ENCODE measurements at places on chromosomes 13 and 19.

DNA sequence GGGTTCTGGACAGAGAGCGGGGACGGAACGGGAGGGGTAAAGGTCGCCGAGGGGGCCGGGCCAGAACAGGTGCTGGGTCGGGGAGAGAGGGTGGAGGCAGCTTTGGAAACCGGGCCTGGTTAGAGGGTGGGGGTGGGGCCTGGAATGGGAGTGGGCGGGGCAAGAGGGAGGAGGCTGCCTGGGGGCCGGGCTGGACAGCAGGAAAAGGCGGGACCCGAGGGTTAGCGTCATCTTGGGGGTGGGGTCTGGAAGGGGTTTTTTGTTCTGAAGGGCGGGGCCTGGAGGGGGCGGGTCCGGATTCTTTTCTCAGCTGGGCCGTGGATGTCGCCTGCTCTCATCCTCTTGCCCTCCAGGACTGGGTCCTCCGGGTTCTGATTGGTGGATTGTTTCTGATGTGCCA is 4.3 kb upstream of the ZNF813 start:
- no peak for DNase-seq

DNA sequence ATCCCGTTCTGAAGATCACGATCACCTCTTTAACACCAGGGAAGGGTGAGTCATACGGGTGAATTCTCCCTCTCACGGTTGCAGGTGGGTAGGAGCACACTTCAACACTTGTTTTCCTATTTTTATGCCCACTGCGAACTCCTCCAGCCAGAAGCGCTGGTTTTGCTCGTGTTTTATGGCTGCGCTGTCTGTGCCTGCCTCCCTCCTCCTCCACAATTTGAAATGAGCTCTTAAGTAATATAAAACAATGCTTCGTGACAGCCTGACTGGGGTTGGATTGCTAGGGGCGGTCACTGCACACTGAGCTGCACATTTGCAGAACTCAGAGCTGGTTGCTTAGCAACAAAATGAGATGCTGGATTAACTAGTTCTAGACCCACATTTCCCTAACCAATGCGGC is 12.9 kb downstream of the CCDC70 start:
- DNase-seq = no peak

GRCh38 chr13:31929031-31929770 is 102.4 kb upstream of the FRY start:
- no peak for DNase-seq

DNA sequence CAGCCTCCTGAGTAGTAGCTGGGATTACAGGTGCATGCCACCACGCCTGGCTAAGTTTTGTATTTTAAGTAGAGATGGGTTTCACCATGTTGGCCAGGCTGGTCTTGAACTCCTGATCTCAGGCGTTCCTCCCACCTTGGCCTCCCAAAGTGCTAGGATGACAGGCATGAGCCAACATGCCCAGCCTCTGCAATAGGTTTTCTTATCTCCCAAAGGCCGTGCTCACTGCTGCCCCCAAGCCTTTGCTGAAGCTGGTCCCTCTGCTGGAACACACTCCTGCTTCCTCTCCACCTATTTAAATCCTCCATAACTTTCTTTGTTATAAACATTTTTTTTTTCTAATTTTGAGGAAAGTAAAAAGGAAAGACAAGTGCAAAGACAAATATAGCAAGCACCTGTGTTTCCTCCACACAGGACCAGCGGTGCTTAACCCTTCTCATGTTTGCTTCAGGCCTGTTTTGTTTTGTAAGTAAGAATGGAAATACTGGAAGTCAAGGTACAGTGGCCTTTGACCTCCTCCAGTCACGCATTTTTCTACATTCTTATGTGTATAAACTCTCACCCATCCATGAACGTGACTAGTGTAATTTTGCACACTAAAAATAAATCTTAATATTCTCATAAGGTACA is 14.5 kb upstream of the TNFAIP8L1 start:
- DNase-seq = no peak

DNA sequence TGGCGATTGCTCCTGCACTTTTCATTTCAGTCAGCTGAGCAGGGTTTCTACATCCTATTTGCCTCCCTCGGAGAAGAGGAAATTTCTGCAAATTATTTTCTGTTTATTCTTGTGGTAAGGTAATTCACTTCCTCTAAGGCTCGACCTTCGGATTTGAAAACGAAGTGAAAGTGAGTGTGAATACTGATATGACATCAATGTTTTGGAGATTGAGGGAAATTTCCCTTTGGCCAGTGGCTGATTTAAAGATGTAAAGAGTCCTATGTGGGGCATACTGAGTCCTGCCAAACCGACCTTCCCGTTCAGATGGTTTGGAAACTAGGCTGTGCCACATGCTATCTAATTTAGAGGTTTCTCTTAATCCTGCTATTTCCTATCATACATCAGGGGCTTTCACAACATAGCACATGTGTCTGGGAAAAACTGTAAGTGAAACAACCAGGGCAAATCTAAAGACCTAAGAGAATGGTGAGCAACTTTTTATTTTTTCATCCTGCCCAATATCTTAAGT is 112.3 kb downstream of the POSTN start:
- DNase-seq = no peak

Data from stimulated activated CD4-positive, alpha-beta T cell treated with anti-CD3 and anti-CD28 coated beads, Interleukin-4, amount 100 ng/mL, for 24 hours (primary cell).